GM12892 (cell line): ENCODE measurements at places on chromosomes 11 and 22.

GRCh38 chr11:119727523-119728151, 1.4 kb downstream of the NECTIN1 start:
- DNase-seq = no peak

DNA sequence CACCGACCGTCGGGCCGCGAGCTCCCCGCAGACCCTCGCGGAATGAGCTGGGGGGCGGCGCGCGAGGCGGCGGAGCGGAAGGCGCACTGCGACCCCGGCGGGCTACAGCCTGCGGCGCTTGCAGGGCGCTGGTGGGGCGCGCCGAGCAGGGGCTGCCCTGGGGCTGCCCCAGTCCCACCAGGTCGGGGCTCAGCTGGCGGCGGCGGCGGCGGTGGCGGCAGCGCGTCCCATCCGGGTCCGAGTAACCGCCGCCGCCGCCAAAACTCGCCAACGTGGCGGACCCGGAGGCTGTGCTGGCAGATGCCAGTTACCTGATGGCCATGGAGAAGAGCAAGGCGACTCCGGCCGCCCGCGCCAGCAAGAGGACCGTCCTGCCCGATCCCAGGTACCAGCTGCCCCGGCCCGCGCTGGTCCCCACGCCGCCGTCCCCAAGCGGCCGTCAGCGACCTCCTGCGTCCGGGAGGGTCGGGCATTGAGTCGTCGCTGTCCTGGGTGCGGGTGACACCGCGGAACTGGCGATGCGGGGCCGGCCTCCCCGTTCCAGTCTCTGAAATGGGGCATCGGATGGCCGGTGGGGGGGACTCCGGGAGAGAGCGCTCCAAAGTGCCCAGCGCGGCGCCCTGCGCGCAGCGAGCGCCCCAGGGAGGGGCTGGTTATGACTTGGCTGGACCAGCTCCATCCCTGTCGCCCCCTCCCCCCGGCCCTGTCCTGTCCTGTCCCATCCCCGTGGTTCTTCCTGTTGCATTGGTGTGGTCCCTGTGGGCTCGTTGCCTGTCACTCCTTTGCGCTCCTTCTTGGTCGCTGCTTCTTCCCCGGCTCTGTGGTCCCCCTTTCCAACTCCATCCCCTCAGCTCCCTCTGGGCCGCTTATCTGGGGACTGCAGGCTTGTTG, 63.5 kb downstream of the CRYBB2 start:
- no peak for DNase-seq

DNA sequence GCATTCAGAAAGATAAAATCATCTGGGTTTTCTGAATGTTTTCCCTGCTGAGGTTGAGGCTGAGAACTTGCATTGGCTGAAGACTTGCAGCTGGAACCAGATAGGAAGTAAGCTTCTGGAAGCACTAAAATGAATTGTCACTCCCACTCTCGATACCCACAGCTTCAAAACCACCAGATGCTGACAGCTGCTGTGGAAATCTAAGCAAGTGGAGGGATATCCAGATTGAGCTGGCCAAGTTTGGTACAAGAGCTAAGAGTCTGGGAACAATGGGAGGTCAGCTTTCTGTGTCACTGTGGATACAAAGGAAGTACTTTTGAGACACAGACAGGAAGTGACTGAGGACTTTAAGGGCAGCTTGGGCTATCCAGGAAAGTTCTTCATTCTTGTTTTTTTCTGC, 51.3 kb upstream of the CD44 start:
- no peak for DNase-seq

DNA sequence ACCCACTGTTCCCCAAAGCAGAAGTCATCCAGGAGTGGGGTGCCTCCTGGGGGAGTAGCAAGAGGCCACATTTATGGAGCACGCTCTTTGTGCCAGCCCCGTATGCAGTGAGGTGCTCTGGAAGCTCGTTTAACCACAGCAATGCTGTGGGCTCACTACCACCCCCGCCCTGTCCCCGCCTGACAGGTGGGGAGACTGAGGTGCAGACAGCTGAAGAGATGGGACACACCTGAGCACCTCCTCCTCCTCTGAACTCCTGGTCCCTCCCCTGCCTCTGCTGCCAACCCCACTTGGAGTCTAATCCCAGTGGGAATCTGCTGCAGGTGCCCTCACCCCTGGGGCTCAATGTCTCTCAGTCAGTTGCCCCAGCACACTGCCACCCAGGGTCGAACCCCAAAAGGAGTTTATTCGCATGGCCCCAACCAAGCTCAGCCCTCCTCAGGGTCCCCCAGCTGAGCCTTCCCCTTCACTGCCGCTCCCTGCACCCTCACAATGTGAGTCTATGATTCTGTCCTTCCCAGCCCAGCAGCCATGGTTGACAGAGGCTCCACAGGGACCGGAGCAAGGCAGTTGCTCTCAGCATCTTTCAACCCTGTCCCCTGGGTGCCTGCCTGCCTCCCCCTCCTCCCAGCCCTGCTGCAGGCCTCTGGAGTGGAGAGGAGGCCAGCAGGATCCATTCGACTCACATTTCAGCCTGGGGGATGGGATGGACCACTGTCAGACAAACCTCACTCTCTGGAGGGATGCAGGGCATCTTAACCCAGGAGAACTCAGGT, 13.3 kb upstream of the BCR start:
- DNase-seq = no peak

GRCh38 chr11:108431997-108432396, 35.3 kb downstream of the C11orf65 start:
- no peak for DNase-seq

- DNase-seq = no peak
These were observed 24.3 kb downstream of the TTC12 start for GRCh38 chr11:113338730-113339129.

DNA sequence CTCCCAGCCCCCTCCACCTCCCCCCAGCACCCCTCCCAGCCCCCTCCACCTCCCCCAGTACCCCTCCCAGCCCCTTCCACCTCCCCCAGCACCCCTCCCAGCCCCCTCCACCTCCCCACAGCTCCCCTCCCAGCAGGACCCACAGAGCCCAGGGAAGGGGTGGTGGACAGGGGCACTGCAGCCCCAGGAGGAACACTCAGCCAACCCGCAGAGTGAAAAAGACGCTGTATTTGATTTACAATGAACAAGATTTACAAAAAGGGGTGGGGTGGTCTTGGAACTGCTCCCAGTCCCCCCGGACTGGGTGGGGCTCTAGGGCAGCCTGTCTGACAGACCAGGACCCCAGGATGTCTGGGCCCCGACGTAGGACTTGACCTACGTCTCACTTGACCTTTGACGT, 4.6 kb upstream of the MAPK11 start:
- no peak for DNase-seq

- no peak for DNase-seq
These were observed 67.1 kb downstream of the PARVB start for GRCh38 chr22:44091021-44091721.

GRCh38 chr11:66339162-66339675, 3.0 kb upstream of the RIN1 start:
- DNase-seq = no peak

- DNase-seq = no peak
These were observed 46.3 kb upstream of the ANO3 start for GRCh38 chr11:26285608-26286007.

GRCh38 chr11:130433357-130433756, 4.9 kb upstream of the ADAMTS8 start:
- DNase-seq = no peak

GRCh38 chr11:27218421-27219038, 144.5 kb downstream of the CCDC34 start:
- DNase-seq = no peak

- no peak for DNase-seq
These were observed 368.5 kb downstream of the NELL1 start for GRCh38 chr11:21037850-21038249.

DNA sequence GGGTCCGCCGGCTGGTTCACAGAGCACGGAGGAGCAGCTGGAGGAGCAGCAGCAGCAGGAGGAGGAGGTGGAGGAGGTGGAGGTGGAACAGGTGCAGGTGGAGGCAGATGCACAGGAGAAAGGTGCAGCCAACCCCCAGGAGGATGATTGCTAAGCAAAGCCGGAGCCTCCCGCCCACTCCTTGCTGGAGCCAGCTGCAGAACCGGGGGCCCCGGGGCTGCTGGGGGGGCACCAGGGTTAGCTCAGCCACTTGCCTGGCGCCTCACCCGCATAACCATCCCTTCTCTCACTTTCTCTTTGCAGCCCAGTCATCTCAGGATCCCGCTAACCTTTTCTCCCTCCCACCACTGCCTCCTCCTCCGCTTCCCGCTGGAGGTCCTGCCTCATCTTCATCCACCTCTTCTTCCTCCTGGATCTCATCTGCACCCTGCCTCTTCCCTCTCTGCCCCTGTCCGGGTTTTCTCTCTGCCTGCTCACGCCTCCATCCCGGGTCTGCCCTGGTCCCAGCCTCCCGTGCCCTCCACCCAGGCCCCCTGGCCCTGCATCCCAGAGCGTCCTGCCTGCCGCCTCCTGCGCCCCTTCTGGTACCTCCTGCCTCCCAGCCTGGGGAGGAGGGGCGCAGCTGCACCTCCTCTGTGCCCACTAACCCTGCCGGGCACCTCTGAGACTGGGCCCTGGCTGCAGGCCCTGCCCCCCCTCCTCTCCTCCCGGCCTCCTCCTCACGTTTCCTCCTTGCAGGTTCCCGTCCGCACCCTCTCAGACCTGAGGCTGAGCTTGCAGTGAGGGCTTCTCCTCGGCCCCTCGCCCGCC, 9.5 kb downstream of the KCTD17 start:
- DNase-seq = peak; percentile 71

DNA sequence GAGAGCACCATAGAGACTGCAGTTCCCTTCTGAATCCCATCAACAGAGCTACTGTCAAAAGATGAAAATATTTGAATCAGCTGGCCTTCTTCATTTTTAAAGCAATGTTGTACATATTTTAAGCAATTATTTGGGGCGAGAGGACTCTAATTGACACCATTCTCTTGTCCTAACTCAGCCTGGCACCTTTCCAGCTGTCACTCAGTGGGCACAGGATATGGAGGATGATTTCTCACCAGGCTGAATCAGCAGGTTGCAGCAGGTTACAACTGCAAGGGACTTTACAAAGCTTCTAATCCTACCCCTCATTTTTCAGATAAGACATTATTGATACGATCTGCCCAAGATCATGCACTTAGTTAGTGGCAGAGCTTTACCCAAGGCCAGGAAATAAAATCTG, 11.9 kb upstream of the WT1 start:
- no peak for DNase-seq

DNA sequence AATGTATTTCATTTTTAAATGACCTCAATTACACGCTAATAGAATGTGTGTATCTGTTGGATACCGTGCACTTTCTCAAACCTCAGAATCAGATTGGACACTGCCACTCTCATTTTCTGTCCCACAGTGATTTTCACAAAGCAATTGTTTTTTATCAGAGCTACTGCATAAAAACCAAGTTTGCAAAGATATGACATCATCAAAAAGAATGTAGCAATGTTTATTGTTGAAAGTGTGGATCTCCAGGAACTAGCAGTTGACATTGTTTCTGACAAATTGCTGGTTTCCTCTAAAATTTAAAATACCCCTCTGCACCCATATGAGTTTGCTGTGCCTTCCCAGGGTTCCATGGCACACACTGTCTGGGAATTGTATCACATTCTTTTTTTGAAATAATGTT, 362.7 kb upstream of the DDI1 start:
- no peak for DNase-seq

DNA sequence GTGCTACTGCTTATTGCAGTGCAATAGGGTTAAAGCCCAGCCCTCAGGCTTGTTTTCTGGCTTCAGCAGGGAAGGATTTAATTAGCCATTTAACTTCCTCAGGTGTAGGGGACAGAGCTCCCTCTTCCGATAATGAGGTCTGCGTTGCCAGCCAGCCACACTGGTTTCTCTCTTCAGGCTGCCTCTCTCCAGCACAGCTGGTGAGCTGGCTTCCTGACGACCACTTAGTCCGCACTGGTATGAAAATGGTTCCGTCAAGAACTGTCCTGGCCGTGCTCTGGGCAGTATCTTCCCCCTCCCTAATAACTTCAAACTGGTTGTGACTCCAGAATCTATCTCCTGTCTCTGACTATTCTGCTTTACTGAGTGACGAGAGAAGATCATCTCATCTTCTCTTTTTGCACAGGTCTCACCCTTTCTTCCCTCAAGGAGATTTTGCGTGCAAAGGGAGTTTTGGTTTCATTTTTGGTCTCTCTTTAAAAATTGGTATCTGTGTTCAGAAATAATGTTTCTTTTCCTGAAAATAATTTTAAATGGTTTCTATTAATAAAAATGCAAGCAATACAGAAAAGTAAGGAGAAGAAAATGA, 49.2 kb downstream of the CNTN5 start:
- DNase-seq = no peak

DNA sequence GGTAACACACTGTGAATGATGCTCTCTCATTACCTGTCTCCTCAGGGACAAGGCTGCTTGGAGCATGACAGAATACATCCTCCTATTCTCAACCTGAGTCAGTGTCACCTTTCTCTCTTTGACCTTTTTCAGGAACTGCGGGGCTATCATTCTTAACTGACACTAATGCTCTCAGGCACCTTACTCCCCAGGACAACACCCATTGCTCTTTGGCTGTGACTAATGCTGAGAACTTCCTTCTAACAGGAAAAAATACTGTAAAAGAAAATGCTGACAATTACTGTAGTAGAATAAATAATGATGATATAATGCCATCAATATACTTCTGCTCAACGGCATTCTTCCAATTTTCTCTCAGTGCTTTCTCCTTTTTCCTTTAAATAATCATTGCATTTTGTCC, 2082.7 kb upstream of the RAG2 start:
- no peak for DNase-seq

DNA sequence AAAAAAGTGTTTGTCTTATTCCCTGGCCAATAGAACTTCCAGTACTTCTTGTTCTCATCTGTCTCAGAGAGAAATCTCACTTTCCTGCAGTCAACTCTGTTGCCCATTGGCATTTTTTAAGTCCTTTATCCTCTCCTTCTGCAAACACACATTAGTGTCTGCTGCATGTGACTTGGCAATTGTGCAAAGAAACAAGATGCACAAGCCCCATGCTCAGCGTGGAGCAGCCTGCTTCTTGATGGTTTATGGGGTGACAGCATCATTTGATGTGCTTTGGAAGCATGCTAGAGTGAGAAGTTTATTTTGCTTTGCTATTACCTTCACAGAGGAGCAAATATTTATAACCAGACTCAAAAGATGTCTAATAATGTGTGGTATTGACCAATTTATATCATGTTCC, 238.2 kb downstream of the FAT3 start:
- no peak for DNase-seq

GRCh38 chr22:31005535-31005934, 36.5 kb downstream of the TUG1 start:
- DNase-seq = no peak

GRCh38 chr11:21480240-21480639, 712.6 kb upstream of the ANO5 start:
- DNase-seq = no peak

DNA sequence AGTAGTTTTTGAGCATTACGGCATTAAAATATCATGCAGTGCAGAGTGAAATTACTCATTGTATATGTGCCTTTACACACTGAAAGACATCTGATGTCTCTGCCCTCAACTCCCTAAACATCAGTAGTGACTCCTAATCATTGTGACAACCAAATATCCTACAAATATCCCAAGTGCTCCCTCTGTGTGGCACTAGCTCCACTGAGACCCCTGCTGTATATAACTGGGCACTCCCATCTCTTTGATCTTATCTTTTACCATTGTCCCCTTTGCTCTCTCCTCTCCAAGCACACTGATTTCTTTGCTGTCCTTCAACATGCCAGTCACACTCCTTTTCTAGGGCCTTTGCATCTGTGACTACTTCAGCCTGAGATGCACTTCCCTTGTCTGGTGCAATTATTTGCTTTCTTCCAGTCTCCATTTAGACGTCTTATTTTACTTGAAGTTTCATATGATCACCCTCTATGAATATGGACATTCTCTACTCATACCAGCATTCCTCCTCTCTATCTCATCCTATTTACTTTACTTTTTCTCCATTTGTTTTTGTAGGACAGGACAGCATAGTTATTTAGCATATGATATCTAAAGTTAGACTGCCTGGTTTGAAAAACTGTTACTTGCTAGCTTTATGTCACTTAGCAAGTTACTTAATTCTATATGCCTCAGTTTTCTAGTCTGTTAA, 2.4 kb downstream of the SLC5A12 start:
- DNase-seq = no peak
